ENCODE measurements at places on chromosomes 7 and 10. TPM values are rescaled to one million over a fixed set of nuclear protein-coding genes. Genes with fewer than 3 reads are reported as not detected.

GRCh38 chr10:84523526-84523925 is 195.1 kb downstream of the CCSER2 start:
- no peak for DNase-seq

The BEND7 gene
- not detected for total RNA-seq

The ZNF775 gene
- 4.7 TPM for total RNA-seq

The PRKAR1B gene
- 48.7 TPM for total RNA-seq

GRCh38 chr10:1299041-1299726 is 243.0 kb downstream of the WDR37 start:
- DNase-seq = peak; percentile 31

The COL26A1 gene
- not detected for total RNA-seq

The NPC1L1 gene
- 0.07 TPM for total RNA-seq

The CYTH3 gene
- total RNA-seq = 2.3 TPM

DNA sequence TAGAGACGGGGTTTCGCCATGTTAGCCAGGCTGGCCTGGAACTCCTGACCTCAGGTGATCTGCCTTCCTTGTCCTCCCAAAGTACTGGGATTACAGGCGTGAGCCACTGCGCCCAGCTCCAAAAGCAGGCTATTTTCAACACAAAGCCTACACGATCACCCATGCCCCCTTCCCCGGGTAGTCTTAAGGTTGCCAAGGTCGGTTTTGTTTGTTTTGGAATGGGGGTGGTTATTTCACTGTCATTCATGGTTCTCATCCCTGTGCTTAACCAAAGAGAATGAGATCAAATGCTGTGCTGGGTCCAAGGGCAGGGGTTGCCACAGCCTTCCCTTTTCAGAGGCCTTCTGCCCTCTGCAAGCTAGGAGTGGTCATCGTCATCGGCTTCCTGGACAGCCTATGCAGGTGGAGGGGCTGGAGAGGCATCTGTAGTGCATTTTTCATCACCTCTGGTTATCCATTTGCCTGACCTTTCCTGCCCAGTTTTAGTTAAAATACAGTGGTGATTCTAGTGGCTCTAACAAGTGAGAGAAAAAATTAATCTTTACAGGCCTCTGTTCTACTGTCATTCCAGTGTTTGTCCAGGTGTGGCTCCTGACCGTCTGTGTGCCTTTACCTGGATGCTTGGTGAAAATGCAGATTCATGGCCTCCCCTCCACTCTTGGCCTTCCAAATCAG is 11.4 kb downstream of the BLVRA start:
- DNase-seq = no peak

The ZPBP gene
- total RNA-seq = 0.36 TPM

Data from activated CD8-positive, alpha-beta T cell treated with anti-CD3 and anti-CD28 coated beads for 36 hours (primary cell).